ENCODE measurements at places on chromosomes 4 and X.
A peak's percentile ranks its signal among the peaks of the same experiment; 100 is the strongest.

DNA sequence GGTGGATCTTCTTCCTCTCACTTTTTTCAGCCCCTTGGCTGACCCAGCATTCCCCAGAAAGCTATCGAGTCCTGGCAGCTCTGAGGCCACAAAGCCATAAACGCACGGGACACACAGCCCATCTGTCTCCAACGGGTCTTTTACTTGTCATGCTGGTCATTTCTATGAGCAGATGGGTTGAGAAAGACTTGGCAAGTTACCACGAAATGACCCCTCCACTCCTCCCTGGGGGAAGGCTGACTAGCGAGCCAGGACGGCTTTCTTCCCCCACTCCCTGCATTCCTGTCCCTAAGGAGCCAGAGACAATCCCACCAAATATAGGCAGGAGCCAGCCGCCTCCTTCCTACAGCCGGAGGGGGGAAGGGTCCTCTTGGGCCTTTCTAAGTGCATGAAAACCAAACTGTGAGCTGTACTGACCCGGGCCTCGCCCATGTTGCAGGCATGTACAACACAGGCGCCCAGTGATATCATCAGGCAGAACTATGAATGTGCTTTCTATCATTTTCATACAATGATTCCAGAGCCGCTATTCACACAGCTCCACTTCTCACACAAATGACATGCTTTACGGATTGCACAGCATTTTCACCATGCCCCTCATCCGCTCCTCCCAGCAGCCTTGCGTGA is 28.6 kb downstream of the AFAP1 start:
- DNase-seq, result no peak

DNA sequence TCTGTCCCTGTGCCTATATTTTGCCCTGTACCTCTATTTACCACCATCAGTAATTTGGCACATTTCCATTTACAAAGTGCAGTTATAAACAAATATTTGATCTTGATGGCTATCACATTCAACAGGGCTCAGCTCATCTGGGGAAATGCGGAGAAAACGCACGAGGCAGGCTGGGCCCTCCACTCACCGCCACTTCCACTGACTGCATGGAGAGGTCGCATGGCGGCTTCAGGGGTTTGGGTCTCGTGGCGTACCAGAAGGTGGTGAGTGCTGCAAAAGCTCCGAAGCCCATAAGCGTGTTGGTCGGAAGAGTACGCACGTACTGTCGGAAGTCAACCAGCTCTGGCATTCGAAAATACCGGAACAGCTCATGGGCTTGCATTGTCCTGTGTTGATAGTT is 22.6 kb downstream of the ACSL1 start:
- DNase-seq, result no peak

DNA sequence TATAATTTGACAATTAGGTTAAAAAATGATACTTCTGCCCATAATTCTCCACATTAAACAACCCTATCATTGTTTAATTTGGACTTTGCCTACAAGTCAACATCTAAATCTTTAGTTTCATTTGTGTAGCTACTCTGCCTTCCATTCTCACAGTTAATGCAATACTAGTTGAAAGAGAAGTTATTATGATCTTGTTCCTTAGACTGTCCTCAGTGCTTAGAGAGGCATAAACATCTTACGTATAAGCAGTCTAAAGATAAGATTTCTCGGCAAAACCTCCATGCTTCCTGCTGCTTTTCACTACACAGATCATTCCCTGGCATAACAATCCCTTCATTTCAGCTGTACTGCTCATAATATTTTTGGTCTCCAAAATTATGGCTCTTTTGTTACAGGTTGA is 105.1 kb upstream of the CAMK2D start:
- no peak for DNase-seq

DNA sequence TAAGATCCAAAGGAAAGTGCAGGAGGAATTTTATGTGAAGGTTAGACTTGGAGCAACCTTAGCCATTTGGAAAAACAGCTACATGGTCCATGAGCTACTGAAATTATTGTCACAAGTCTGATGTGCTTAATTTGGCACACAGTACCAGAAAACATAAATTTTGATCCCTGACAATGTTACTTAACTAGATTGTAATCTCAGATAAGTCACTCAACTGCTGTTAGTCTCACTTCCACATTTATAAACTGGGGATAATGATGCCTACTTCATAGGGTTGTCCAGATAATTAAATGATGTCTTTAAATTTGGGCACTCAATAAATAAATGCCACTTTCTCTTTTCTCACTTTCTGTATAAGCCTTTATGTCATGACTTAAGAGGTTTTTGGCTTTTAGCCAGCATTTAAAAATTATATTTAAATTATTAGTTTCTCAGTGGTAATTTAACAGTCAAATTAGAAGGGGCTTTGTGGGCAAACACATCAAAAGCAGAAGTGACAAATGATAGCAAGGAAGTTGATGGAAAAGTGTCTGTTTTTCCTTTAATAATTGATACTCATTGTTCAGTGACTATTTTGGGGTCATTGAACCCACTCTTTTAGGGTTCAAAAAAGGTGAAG is 58.3 kb downstream of the PAQR3 start:
- DNase-seq, result no peak

DNA sequence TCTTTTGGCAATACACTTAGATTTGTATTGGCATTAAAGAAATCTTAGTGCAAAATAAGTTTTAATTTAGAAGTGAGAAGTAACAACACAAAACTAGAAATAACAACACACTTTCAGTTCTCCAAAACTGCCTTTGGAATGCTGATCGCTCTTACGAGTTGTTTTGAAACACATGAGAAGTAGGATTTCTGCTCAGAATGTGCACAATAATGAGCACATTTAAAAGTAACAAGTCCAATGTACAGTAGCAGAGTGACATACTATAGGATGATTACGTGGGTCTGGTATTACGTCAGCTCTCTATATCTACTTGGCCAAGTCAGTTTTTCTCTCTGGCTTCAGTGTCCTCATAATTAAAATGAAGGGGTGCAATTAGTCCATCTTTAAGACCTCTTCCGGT is 164.8 kb downstream of the CHM start:
- DNase-seq, result no peak

- DNase-seq, result no peak
Observed at GRCh38 chr4:807792-808191, 18.1 kb downstream of the CPLX1 start.

DNA sequence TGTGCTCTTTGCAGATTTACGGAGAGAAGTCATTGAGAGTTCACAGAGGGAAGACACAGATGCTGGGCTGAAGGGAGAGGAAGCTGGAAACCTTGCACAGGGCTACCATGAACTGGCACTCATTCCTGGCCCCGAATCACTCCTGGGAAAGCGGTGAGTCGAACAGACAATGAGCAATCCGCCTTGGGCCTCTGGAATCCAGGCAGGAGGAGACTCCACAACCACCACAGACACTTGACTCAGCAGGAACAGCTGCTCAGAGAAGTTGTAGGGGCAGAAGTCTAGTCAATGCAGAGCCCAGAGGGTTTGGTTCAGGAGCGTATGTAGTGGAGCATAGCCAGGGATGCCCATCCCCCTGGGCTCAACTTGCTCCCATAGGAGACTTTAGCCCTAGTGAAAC is 62.8 kb upstream of the GRIA3 start:
- DNase-seq, result no peak

- DNase-seq, result peak; percentile 17
Observed at GRCh38 chr4:117134386-117134785, 49.0 kb upstream of the TRAM1L1 start.

DNA sequence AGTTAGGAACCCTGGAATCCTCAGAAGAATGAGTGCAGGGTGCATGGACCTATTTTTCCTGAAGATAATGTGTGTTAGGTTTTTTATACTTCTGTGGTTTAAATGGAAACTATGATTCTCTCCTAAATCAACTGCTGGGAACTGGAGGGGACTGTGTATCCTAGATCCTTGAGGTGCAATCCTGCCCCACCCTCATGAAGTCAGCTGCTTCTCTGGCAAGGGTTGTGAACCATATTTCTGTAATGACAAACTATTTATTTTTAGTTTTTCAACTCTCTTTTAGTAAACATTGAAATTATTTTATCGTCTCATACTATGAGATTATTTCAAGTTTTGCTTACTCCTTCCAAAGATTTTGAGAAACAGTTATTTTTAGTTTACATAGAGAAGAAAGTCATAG is 25.8 kb upstream of the VEGFC start:
- DNase-seq, result no peak

DNA sequence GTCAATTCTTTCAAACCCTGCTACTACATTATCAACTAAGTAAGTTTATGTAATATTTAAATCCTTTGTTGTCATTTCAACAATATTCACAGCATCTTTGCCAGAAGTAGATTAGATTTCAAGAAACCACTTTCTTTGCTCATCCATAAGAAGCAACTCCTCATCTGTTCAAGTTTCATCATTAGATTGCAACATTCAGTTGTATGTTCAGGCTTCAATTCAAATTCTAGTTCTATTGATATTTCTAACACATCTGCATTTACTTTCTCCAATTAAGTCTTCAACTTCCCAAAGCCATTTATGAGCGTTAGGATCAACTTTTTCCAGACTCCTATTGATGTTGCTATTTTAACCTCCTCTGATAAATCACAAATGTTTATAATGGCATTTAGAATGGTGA is 66.1 kb downstream of the BMP3 start:
- DNase-seq, result no peak

GRCh38 chr4:27020603-27021002 is 160.0 kb downstream of the STIM2 start:
- no peak for DNase-seq

DNA sequence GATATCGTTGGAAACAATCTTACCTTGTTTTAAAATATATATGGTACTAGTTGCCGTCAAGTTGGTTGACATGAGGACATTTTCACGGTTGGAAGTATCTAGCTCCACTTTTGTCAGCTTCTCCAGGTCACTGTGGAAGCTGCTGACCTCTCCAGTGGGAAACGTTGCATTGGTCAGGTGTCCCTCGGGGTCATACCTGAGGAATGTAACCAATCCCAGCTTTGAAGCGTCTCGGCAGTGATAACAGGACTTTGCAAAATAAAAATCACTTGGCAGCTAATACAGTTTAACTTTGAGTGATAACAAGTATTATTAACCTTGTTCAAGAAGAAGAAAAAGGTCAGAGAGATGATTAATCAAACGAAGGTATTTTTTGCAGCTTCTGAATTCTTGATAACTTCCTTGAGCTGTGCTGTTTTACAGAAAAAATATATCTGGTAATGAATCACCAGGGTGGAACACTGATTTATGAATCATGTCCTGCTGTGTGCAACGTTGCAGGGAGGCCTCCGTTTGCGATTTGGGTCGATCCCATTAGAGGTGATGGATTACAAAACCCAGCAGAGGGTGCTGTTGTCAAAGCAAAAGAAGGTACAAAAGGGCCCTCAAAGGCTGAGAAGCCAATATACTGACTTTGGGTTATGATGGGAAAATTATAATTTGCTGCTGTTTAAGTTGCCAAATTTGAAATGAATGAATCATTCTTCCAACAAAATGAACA is 60.1 kb downstream of the SH2D1A start:
- DNase-seq, result peak; percentile 39

DNA sequence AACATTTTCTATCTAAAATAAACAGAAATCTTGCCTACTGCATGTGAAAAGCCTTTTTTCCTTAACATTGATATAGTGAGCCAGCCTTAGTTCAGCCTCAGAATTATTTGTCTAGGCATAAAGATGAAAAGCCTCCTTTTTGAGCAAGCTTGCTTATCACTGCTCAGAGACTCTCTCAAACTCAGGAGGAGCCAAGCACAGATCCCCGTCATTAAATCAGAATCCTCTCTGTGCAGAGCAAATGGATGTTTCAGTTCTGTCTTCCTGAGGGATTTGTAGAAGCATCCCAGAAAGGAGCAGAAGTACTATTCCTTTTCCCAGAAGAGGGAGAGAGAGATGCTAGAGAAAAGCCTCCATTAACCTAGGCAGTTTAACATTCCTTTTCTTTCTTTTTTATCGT is 186.9 kb upstream of the LNX1 start:
- DNase-seq, result no peak

DNA sequence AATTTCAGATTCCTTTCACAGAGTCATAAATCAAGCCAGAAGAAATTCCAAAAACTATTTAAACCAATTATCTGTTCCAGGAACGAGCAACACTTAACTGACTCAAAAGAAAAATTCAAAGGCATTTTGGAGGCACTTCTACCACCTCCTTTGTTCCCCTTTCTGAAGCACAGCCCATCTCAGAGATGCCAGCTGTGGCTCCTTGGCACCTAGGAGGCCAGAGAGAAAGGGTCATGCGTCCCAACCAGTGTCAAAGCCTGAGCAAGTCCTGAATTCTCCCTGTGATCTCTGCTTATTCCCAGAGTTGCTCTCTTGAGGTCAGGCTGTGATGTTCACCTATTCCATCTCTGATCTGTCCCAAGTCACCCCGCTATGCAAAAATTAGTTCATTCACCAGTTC is 105.0 kb upstream of the S100G start:
- no peak for DNase-seq

DNA sequence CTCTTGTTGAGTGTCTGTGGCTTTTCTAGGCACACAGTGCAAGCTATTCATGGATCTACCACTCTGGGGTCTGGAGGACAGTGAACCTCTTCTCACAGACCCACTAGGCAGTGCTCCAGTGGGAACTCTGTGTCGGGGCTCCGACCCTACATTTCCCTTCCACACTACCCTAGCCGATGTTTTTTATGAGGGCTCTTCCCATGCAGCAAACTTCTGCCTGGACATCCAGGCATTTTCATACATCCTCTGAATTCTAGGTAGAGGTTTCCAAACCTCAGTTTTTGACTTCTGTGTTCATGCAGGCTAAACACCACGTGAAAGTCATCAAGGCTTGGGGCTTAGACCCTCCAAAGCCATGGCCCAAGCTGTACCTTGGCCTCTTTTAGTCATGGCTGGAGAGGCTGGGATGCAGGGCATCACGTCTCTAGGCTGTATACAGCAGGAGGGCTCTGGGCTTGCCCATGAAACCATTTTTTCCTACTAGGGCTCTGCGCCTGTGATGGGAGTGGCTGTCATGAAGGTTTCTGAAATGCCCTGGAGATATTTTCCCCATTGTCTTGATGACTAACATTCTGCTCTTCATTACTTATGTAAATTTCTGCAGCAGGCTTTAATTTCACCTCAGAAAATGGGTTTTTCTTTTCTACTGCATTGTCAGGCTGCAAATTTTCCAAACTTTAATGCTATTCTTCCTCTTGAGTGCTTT is 249.8 kb upstream of the CPEB2 start:
- no peak for DNase-seq

GRCh38 chrX:149060921-149061320 is 444.2 kb downstream of the IDS start:
- no peak for DNase-seq

DNA sequence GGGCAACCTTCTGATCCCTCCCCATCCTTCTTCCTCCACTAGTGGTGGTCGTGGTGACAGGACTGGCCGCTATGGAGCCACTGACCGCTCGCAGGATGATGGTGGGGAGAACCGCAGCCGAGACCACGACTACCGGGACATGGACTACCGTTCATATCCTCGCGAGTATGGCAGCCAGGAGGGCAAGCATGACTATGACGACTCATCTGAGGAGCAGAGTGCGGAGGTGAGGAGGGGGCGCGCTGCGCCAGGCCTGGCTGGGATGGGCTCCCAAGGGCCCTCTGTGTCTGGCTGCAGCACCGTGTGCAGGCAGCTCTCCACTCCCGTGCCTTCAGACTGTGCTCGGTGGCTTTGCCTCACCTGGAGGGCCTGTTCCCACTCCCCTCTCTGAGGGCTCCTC is 24.3 kb downstream of the RBM10 start:
- no peak for DNase-seq

GRCh38 chr4:138056541-138056940 is 185.6 kb downstream of the SLC7A11 start:
- DNase-seq, result no peak
